CD4-positive, alpha-beta T cell treated with Interleukin-1 beta for 1 hour (primary cell): ENCODE measurements at places on chromosomes 12 and 14.

- no peak for DNase-seq
Measured at GRCh38 chr14:77507762-77508161, 9.1 kb upstream of the ISM2 start.

DNA sequence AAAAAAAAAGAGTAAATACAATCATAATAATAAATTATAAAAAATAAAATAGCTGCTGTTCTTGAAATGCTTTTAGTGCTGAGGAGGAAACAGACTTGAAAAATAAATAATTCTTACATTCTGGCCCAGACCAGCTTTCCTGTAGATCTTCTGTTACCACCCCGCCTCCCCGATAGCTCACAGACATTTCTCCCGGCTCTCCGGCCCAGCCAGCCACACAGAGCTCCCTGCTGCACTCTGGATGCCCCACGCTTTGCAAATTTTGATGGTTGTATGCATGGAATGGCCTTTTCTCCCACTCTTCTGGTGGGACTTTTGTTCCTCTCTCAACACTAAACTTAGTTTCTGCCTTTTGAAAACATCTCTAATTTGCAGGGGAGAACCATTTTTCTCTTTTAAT, 249.3 kb downstream of the ATP23 start:
- DNase-seq, result no peak

- no peak for DNase-seq
Measured at GRCh38 chr14:104770851-104771272, 17.9 kb downstream of the SIVA1 start.

DNA sequence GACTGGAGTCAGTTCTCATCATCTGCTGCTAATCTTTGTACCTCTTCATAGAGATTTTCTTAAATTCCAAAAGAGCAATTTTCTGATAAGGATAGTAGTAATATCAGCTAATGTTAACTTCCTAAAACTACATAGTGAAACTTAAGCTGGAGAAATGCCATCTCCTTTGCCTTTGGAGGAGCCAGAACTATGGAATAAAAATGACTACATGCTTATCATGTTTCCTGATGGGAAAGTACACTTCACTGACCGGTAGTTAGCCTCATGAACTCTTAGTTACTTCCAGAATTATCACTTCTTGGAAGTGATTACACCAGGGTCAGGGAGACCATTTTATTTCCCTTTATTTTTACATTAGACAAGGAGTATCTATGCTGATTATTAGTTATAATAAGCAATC, 1222.1 kb upstream of the TMEM132C start:
- DNase-seq, result no peak

DNA sequence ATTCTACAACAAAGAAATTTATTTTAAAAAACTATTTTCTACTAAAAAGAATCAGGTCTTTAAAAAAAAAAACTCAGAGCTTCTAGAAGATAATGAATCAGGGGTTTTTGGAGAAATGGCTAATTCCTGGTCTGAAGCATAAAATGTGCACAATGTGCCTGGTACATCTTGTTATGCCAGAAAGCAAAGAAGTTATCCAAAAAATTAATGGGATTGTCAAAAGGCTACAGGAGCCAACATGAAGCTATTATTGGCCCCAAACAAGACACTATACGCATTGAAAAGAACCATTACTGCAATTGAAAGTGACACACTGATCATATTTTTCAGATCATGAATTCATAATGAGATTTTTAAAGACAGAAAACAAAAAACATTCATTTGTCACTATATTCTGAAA, 19.3 kb upstream of the TUBA1A start:
- no peak for DNase-seq

DNA sequence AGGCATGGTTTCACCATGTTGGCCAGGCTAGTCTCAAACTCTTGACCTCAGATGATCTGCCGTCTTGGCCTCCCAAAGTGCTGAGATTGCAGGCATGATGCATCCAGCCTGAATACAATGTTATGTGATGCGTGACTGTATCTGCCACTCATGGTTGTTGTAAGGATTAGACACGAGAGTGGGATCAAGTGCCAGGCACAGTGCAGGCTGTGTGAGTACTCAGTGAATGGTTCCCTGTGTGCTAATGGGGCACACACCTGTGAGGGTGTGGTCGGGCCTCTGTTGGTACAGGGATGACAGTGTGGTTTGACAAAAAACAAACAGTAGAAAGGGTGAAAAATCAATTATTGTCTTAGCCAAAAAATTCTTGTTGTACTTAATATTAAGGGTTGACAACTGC, 61.8 kb downstream of the TECPR2 start:
- DNase-seq, result no peak

DNA sequence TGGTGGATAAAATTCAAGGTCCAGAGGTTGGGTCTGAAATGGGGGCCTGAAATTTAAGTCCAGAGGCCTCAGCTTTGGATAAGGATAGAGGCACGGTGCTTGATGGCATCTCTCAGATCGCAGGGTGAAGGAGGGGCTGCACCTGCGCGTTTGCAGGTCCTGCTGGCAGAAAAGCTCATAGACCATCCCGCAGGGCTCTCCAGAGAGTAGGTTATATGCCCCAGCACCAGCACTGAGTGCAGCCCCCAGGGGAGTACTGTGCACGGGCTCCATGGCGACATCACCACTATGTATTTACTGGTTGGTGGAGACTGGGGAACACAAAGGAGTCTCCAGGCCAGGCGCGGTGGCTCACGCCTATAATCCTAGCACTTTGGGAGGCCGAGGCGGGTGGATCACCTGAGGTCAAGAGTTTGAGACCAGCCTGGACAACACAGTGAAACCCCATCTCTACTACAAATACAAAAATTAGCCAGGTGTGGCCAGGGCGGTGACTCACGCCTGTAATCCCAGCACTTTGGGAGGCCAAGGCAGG, 4.3 kb upstream of the CD63 start:
- DNase-seq, result no peak

GRCh38 chr14:69473260-69473659, 11.3 kb upstream of the PLEKHD1 start:
- DNase-seq, result no peak

- no peak for DNase-seq
Measured at GRCh38 chr14:60656686-60657455, 7.6 kb upstream of the SIX1 start.
